AG10803 (cell line): ENCODE measurements at places on chromosomes 12 and 14.
A peak's percentile ranks its signal among the peaks of the same experiment; 100 is the strongest.

- no peak for DNase-seq
Measured at GRCh38 chr14:101915871-101916815, 48.2 kb upstream of the DYNC1H1 start.

- peak; percentile 95 for DNase-seq
Measured at GRCh38 chr12:106288494-106289195, 13.9 kb upstream of the TCP11L2 start.

DNA sequence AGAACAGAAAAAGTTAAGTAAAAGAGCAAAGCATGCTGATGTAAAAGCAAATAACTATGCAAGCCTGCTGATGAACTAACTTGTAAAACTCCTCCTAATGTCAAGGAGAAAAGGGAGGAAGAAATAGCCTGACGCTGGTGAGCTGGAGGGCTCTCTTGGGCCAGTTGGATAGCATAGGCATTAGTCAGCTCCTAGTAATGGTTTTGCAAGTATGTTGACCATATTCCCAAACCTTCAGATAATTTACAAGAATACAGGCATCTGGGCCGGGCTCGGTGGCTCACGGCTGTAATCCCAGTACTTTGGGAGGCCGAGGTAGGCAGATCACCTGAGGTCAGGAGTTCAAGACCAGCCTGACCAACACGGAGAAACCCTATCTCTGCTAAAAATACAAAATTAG lies 871.4 kb downstream of the C12orf50 start:
- DNase-seq: peak; percentile 90

- DNase-seq: peak; percentile 68
Measured at GRCh38 chr12:19547271-19547671, 108.0 kb downstream of the AEBP2 start.

GRCh38 chr12:67531051-67531450 lies 117.5 kb upstream of the DYRK2 start:
- no peak for DNase-seq

- DNase-seq: no peak
Measured at GRCh38 chr12:124750787-124751471, 112.7 kb downstream of the SCARB1 start.

DNA sequence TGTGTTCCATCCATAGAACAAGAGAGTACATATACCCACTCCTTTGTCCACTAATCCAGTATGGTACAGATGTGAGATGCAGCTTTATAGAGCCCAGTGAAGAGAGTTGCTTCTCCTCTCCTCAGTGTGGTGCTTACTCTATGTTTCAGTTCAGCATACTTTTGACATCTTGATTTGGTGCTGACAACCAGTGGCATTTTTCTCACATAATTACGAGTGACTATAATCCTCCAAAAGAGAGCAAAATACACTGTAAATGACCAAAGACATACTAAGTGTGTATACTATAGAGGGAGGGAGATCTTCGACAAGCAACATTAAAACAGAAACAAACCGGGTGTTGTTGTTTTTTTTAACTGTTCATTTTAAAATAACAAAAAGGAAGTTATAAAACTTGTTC lies 191.5 kb downstream of the KLHL28 start:
- DNase-seq: no peak

DNA sequence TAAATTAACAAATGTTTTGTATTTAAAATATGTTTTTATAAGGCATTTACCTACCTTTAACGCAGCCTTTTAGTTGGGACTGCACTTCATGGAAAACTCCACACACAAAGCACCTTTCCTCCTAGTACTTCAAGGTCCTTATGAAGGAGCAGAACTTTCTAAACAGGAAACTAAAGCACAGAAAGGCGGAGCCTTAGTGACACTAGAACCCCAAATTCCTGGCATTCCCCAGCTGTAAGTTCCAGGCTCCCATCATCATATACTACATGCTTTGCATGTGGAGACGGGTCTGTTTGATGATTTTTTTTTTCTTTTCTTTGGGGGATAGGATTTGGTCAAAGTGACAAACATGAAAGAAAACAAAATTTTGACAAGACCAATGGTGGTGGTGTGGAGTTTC lies 39.5 kb downstream of the STXBP6 start:
- no peak for DNase-seq

GRCh38 chr14:64720131-64720576 lies 15.9 kb downstream of the PLEKHG3 start:
- peak; percentile 66 for DNase-seq

- no peak for DNase-seq
Measured at GRCh38 chr14:42545636-42546035, 939.0 kb downstream of the LRFN5 start.

DNA sequence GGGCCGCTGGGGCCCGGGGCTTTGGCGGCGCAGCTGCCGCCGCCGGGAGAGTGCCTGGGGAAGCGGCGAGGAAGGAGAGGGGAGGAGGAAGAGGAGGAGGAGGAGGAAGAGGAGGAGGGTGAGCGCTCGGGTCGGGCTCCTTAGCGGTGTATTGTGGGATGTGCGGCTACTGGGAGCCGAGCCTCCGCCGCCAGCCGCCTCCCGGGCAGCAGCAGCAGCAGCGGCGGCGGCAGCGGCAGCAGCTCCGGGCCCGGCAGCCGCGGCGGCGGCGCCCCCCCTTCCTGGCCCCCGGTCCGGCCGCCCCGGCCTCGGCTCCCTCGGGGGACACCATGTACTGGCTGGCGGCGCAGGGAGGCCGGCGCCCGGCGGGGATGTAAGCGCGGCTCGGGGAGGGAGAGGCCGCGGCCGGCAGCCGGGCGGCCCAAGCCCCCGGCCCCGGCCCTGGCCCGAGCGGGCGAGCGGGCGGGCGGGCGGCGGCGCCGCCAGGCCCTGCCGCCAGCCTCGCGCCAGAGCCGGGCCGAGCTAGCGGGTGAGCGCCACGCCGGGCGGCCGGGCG lies at the start of gene SETD1B:
SETD1B (plus strand) TSS at position 149 of the 556 bp plus-strand sequence. CDS start 729 bp downstream, outside the sequence.
- DNase-seq: peak; percentile 72

DNA sequence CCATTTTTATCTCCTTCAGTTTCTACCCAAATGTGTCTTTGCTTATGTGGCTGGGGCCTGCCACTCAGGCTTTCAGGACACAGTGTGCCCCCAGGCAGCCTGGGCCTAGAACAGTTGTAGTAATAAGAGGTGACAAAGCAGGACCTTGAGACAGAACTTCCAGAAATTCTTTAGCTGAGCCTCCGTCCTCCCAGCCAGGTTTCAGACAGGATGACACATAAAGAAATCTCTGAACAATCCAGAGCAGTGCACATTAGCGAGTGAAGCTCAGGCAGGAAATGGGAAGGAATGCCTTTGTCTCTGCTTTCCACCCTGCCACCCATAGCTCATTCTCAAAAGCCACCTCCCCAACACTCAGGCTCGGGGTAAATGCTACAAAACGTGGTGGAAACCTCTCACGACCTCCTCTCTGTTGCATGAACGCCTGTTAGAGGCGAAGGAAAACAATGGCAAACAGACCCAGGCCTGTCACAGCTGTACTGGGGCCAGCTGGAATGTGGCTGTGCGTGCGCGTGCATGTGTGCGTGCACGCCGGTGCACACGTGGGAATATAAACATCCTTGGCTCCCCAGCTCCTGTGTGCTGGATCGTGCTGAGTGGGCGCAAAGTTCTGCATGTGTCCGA lies 286.7 kb downstream of the ZFP36L1 start:
- peak; percentile 86 for DNase-seq

GRCh38 chr14:85366226-85366625 lies 163.7 kb upstream of the FLRT2 start:
- DNase-seq: no peak
